ENCODE measurements at places on chromosomes 7 and 10.

DNA sequence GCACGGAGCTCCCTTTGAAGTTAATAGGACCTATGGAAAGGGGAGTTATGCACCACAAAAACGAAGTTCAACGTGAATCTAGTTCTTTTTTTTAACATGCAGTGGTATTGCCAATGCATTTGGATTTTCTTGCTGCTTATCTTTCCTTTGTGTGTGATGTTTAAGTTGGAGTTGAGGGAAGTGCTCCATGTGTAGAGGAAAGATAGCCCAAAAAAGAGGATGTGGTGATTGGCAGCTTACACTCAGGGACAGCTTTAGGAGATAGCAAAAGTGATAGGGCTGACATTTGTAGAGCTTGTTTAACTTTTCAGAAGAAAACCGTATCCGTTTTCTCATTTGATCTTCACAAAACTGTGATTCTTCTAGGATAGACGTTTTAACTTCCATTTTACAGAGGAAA lies 101.3 kb downstream of the MDFIC start:
- DNase-seq = no peak

- DNase-seq = no peak
These were observed 20.3 kb upstream of the GNA12 start for GRCh38 chr7:2864204-2864985.

DNA sequence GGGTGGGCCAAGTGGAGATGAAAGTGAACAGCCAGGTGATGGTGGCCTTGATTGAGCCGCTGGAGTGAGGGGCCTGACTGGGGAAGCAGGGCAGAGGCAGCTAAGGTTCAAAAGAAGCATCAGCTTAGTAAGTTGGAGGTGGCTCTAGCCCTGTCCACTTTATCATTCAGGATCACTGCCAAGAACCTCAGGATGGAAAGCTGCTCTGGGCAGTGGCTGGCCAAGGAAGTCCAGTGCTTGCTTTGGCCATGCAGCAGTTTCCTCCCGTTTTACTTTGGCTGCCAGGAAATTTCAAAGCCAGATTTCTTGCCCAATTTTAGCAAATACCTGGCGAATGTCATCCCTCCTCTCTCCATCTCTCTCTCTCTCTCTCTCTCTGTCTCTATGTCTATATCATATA lies 384.9 kb downstream of the PLXNA4 start:
- no peak for DNase-seq

- no peak for DNase-seq
These were observed 216.4 kb downstream of the CRPPA start for GRCh38 chr7:16204953-16205352.

DNA sequence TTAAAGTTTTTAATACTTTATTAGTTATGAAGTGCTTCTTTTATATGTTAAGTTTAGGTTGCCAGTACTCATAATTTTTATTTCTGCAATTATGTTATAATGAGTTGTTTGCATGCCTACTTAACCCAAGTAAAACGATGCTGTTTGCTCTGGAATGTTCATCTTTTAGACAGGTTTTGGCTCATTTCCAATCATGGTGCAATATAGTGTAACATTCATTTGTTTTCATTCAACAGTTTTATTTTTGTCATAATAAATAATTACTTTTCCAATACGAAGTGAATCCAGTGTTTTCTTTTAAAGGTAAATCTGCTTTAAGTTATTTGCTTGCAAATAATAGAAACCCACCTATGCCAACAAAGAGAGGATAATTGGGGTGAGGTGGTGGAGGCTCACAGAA lies 22.1 kb downstream of the ARL5B start:
- DNase-seq = no peak

DNA sequence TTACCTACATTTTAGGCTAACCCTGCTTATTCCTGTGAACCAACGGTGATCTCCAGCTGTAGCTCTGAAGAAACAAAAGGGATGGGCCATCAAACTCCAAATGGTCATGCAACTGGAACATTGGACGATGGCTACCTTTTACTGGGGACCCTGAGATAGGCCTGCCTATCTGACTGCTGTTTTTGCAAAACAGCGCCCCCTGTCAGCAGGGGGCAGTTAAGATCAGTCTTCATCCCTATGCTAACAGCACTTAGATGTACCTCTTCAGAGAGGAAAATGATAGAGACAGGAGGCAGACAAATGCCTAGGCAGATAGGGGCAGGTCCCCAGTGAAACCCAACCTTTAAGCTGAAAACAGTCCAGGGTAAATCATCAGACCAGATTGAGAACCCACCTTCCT lies 1085.4 kb upstream of the SORCS1 start:
- DNase-seq = no peak

GRCh38 chr10:92153-92552 lies 43.1 kb upstream of the TUBB8 start:
- DNase-seq = no peak

- no peak for DNase-seq
These were observed 82.9 kb downstream of the KLF6 start for GRCh38 chr10:3702056-3702546.

- no peak for DNase-seq
These were observed 98.3 kb upstream of the TCF7L2 start for GRCh38 chr10:112851588-112852211.

- DNase-seq = no peak
These were observed 181.2 kb downstream of the CCDC7 start for GRCh38 chr10:32627183-32627582.

- DNase-seq = no peak
These were observed 179.5 kb upstream of the HGF start for GRCh38 chr7:81949306-81949705.

DNA sequence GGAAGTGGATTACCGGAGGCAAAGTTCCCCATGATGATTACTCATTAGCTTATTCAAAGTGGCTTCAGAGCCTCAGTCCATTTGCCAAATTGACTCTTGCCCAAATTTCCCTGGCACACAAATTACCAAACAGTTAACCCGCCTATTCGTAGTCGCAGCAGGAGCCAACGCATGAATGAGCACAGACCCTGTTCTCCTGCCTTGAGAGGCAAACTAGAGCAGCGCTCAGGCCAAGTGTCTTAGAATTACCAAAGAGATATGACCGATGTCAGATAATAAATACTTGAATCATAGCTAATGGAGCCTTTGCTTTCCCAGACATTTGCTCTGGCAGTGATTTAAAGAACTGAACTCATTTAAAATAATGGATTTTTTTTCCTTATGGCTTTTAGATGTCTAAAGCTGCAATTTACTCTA lies 64.9 kb downstream of the CTTNBP2 start:
- DNase-seq = no peak

DNA sequence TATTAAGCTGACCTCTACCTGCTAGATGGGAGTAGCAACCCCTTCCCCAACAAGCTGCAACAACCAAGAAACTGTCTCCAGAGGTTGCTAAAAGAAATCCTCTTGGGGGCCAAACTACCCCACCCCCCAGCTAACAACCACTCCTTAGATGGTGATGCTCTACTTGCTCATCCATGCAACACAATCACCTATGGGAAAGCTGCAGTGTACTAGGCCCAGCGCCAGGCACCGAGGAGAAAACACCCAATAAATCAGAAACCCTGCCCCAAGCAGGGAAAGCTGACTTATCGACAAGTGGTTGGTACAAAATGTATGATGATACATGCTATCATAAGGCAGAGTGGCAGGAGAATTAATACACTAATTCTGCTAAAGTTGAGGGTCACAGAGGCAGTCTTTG lies 17.3 kb downstream of the SLC25A13 start:
- no peak for DNase-seq

DNA sequence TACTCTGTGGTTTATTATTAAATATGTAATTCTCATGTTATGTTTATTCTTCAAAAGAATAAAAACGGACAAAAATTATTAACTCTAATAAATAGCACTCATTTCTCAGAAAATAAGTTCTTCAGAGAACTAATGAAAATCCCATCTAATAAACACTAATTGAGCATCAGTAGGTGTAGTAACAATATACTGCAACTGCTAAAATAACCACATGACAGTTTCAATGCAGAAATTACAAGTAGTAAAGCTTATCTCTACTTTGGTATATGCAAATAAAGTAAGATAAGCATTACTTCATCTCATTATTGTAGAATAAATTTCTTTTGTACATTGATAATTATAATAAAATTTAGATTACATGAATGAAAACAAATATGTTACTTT lies 56.4 kb upstream of the DKK1 start:
- DNase-seq = no peak

GRCh38 chr7:17404006-17404405 lies 105.6 kb downstream of the AHR start:
- no peak for DNase-seq

DNA sequence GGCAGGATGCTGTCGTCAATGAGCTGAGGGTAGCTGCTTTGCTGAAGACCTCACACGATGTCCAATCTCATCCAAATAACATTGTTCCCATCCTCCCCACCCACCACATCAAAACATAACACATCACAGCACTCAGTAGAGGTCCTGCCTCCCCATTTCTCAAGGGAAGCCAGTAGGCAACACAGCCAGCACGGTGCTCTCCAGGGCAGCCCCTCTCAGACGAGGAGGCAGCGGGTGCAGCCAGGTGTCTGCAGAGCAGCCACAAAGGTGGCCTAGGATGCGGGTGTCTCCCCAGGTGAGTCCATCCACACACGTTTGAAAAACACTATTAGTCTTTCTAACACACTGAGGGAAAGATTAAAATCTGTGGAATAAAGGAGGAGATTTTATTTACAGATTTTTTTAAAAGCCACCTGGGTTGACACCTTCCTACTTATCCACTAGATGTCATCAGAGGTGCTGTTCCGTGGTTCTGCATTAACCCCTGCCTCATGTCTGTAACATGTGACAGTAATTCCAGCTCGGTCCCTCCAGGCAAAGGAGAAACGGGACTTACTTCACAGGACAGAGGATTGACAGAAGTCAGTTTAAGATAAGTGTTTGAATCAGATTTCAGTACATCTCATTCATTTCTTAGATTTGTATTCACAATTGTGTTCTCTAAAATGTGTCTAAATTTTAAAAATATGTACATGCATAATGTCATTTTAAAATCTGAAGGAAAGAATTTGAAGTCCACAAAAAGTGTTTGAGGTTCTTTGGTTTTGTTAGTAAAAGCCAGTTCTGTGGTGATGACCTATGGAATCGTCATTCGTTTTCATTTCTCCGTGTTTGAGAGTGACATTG lies 68.0 kb downstream of the LANCL2 start:
- no peak for DNase-seq

DNA sequence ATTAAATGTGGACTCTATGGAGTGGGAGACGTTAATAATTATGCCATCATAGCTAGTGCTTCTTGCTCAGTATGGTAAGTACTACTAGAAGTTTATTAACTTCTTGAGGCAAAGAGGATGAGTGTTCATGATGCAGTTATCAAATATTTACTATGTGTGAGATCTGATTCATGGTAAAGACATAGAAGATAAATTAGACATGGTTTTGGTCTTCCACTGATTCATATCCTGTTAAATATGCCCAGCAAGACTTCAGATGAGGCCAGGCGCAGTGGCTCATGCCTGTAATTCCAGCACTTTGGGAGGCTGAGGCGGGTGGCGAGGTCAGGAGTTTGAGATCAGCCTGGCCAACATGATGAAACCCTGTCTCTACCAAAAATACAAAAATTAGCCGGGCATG lies 547.1 kb upstream of the ANKRD30A start:
- no peak for DNase-seq

GRCh38 chr7:47047384-47047783 lies 534.5 kb downstream of the TNS3 start:
- DNase-seq = no peak
